Activated CD4-positive, alpha-beta T cell treated with anti-CD3 and anti-CD28 coated beads, Interleukin-2, amount 50 U/mL, for 24 hours (primary cell): ENCODE measurements at places on chromosomes 3 and 15.

GRCh38 chr3:161274691-161275298 lies 53.7 kb downstream of the NMD3 start:
- DNase-seq, result peak; percentile 25

DNA sequence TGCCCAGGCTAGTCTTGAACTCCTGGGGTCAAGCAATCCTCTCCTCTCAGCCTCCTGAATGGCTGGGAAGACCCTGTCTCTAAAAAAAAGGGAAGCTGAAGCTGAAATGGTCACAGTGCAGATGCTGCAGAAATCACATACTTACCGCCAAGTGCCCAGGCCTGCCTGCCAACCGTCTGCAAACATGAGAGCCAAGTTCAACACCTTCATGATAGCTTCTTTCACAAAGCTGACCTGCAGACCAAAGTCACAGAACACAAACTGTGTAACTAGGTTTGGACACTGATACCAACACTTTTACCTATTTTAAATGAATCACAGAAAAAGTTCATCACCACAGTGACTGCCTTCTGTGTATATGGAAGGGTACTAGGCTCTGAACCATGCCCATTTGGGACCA lies 22.8 kb upstream of the CYFIP1 start:
- DNase-seq, result no peak

DNA sequence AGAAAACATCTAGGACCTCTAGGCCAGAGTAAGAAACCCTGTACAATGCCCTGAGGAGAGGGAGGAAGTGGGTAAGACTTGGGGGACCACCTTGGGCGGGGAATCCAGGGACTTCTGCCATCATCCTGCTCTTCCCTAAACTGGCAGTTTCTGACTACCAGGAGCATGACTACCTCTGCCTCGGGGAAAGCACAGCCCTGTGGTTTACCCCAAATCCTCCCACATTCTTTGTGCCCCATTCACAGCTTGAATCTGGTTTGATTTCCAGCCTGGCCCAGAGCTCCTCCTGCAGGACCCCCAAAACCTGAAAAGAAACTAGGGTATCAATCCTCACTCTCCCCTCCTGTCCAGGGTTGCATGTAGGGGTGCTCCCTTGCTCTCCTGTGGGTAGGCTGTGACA lies 4.7 kb downstream of the C3orf18 start:
- no peak for DNase-seq

- peak; percentile 27 for DNase-seq
Measured at GRCh38 chr3:122577409-122578031, at the start of gene PARP15. PARP15 (plus strand) TSS chr3:122577650; CDS start chr3:122577668, 18 bp downstream.

GRCh38 chr15:92413510-92413909 lies 19.8 kb downstream of the ST8SIA2 start:
- DNase-seq, result no peak

DNA sequence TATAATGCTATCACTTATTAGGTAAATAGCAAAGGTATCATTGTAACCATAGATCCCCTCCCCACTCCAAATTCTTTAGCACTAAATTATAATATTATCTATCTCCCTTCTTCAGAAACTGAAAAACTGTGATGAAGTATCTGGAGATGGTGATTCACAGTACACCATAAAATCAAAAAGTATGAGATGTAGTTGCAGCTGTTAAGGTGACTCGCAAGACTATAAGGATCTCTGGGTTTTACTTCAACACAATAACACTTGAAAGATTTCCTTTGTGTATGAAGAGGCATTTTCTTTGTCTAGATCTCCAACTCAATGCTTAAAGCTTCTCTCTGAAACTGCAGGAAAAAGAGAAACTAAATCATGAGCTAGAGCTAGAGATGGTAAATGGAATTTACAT lies 46.9 kb downstream of the IFT57 start:
- no peak for DNase-seq

DNA sequence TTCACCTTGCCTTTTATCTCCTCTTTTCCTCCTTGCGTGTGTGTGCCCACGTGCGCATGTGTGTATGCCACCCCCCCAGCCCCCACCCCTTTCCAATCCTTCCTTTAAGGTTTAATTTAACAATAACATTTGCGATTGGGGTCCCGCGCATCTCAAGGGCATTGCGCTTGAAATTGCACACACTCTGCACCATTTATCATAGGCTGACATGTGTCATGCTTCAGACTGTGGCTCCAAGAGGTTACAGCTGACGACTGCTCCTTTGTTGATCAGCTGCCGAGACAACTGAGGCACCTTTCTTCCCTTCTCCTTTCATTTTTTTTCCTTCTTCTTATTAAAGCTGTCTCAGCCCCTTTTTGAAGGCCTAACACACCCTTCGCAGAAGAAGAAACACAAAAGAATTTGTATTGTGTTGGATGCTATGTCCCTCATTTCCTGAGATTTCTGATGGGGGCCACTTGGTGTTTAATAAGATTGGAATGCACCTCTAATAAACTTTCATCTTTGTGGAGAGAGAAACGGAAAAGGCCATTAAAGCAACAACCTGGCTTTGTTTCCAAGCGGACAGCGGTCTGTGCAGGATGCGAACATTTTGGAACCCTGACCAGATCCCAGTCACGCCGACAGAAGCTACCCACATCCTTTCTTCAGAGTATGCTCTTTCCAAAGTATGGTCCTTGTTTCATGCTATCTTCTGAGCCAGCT lies 470.1 kb downstream of the MCTP2 start:
- no peak for DNase-seq

GRCh38 chr15:85500729-85501128 lies 120.3 kb downstream of the AKAP13 start:
- no peak for DNase-seq

GRCh38 chr3:126431103-126431534 lies 36.4 kb downstream of the CFAP100 start:
- no peak for DNase-seq

DNA sequence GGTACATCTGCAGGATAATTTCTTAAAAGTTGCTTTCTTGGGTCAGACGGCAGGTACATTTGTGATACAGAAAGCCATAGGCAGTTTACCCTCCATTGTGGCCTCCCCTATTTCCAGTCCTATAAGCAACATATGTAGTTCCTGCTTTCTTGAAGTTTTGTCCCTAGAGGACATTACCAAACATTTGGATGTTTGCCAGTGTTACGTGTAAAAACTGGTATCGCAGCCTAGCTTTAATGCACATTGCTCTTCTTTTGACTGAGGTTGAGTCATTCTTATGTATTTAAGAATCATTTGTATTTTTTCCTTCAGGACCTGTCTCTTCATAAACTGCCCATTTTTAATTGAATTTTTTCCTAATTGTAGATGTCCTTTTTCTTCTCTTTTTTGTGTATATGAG lies 114.3 kb downstream of the DIPK2A start:
- DNase-seq, result no peak

DNA sequence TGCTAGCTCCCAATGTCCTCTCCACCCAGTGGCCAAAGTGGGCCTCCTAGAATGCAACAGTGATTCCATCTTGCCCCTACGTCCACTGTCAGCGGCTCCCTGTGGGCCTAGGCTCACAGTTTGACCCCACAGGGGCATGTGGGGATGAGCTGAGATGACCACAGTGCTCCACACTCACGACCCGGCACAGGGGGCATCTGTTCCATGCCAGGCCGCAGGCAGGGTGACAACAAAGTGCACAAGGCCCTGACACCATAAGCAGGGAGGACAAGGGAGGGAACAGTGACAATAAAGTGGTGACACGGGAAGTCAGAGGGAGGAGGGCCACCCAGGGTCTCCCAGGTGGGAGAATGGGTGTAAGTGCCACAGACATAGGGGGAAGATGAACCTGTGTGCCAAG lies 5.1 kb upstream of the PLXNA1 start:
- no peak for DNase-seq

DNA sequence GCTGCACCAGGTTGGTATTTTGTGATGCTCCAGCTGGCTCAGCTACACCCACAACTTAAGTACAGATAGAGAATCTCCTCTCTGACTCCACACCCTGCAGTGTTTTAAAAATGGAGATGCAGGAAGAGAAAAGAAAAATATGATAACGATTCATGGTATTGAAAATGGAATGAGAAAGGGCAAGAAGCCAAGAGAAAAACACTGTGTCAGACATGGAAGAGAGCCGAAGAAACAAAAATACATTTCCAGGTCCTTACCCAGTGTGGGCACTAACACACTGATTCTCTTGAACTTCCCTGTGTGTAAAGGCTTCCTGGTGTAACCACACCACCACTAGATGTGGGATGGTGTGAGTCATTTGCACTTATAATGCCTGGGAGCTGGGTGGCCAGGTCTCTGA lies 93.1 kb downstream of the GMPS start:
- DNase-seq, result no peak

GRCh38 chr15:39786447-39787056 lies 3.9 kb upstream of the FSIP1 start:
- no peak for DNase-seq

DNA sequence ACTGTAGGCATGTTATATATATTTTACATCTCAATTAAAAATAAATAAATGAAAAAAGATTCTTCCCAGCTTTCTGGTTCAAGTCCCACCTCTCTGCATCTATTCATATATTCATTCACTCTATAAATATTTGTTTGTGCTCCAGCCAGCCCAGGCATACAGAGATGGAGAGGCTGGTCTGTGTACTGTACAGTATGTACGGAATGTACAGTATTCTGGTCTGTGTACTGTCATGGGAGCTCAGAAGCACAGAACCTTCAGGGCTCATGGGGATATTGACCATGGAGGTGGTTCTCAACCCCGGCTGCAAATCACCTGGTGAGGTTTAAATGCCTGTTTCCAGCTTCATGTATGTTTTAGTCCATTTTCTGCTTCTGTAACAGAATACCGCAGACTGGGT lies 13.8 kb downstream of the CORO2B start:
- no peak for DNase-seq

DNA sequence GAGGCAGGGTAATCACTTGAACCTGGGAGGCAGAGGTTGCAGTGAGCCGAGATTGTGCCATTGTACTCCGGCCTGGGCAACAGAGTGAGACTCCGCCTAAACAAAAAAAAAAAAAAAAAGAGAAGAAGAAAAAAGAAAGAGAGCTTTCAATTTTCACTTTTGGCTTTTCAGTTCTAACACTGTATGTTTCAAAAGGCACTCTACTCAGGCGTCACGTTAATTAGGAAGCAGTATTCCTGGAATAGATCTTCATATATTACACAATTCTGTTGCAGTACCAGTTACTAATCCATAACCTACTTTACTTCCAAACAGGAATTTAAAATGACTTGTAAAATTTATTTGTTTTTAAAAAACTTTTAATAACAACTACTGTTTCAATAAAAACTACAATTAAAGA lies 131.7 kb upstream of the PLXND1 start:
- DNase-seq, result no peak

DNA sequence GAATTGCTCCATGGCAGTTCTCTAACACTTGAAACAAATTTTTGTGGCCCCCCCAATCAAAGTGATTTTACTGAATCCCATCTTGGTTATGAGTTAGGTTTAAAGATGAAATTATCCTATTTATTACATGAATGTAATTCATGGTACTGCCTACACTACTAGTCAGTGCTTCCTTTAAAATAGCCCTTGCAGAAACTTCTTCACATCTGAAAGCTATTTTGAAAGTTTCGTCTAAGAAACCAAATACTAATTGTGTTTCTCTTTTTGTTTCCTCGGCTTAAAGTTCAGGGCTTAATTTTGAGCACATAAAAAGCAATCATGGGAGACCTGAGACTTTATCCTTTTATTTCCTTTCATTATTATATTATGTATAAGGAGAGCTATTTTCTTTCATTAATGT lies 72.1 kb downstream of the PLOD2 start:
- no peak for DNase-seq

- DNase-seq, result no peak
Measured at GRCh38 chr3:44342176-44342790, 3.7 kb downstream of the TCAIM start.

GRCh38 chr3:157493627-157494550 lies 9.3 kb downstream of the VEPH1 start:
- no peak for DNase-seq

DNA sequence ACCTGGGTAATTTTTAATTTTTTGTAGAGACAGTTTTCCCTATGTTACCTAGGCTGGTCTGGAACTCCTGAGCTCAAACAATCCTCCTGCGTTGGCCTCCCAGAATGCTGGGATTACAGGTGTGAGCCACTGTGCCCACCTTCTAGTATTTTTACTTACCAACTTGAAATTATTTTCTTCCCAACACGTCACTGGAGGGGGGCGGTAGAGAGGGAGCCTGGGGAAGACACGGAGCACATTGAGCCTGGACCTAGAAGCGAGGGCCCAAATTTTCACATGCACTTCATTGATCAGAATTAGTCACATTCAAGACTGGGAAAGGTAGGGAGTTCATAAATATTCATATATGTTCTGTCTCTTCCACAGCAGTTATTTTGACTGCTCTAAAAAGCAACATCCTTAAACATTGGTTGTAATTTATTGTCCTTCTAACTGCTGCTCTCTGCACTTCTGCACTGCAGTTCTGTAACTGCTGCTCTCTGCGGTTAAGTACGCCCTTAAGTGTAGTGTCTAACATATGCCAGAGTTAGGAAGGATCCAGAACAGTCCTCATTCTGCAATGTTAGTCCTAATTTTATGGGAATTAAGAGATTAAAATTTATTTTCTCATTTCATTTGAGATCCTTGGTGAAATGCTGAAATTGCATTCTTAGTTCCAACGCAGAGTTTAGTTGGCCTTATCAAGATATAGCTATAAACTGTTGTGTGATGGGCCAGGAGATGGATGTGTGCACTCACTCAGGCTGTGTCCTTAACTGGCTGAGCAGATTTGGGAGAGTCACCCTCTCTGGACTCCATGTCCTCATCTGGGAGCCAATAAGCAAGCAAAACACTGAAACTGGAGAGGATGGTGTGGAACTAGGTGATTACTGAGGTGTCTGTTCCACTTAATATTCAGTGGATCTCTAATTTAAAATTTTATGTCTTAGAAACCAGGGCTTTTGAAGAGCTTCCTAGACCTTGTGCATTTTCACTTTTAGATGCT lies 98.2 kb downstream of the STRIT1 start:
- no peak for DNase-seq

GRCh38 chr3:5360453-5360852 lies 172.9 kb downstream of the EDEM1 start:
- DNase-seq, result no peak

- DNase-seq, result no peak
Measured at GRCh38 chr3:66567077-66567476, 66.3 kb upstream of the LRIG1 start.

GRCh38 chr15:84799511-84800187 lies 17.5 kb upstream of the ALPK3 start:
- DNase-seq, result no peak

- DNase-seq, result no peak
Measured at GRCh38 chr3:159761848-159762635, 226.6 kb upstream of the IL12A start.

DNA sequence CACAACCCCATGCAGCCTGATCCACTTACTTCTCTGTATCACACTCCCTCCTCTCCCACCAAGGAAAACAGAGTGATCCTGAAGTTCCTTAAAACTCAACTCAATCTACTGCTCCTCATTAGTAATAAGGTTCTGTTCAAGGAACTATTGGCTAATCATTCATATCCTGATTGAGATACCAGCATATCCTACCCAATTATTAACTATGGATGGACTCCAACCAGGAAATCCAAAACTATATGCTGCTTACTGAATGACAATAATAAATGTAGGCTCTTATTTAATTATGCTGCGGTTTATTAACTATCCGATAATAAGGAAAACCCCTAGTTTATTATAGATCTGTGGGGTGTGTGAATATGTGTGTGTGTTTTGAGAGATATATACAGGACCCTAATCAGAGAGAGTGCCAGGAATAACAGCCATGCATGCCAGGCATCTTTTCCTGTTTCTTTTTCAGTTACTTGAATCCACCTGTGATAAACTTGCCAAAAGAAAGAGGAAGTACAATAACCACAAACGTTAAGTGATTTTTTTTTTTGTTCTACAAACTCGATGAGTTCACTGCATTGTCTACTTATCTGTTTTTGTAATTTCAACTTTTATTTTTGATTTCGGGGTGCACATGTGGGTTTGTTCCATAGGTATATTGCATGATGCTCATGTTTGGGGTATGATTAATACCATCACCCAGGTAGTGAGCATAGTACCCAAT lies 1031.7 kb upstream of the CFAP20DC start:
- no peak for DNase-seq
